Ureter (tissue), 1 donor: ENCODE measurements at places on chromosomes 6 and 20. TPM values are rescaled to one million over a fixed set of nuclear protein-coding genes. Genes with fewer than 3 reads are reported as not detected.

The FAXC gene
- total RNA-seq: 2.7 TPM

DNA sequence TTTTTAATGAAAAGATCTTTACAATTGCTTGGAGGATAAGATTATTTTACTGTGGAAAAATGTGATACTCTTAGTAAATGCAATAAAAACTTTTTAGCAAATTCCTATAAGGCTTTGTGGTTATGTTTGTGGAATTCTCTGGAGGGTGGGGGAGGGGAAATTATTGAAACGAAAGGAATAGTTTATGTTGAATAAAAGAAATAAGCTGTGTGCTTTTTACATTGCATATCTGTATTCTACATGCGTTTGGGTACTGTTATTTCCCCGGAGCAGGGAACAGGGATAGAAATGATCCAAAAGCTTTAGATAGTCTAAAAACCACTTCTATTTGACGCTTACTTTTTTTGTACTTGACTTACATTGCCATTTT is 143.8 kb downstream of the SLC16A10 start:
- DNase-seq: no peak

GRCh38 chr6:16822975-16823717 is 61.9 kb upstream of the ATXN1 start:
- DNase-seq: no peak

GRCh38 chr6:44442236-44442635 is 54.7 kb downstream of the CDC5L start:
- DNase-seq: no peak

DNA sequence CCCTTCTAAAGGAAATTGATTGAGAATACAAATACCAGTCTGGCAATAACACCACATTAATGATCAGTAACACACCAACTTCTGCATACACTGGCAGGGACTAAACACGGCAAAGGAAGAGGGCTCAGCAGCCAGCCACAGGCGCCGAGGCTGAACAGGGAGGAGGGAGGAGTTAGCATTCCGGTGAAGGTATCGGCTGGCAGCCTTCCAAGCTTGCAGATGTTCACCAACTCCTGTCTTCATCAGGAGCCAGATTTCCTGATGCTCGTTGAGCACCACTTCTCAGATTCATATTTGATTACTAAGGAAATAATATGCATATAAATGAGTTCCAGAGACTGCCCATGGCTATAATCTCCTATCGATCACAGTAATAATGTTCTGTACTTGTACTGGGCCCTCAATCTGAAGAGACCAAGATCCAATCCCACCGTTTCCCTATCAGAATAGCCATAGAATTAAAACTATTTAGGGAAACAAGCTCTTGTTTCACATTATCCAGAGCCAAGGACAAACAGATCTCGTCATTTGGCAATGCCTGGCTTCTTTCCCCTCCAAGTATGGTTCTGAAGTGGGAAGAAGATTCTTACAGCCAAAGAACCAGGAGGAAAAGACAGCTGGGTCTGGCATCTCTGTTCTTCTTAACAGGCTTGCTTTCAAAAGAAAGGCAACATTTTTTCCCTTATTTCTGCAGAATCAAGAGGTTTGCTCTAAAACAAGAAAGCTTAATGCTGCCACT is 42.2 kb downstream of the GFOD1 start:
- DNase-seq: peak; percentile 81

The ELOVL2 gene
- total RNA-seq: 0.31 TPM

GRCh38 chr20:47546184-47547033 is 44.7 kb downstream of the NCOA3 start:
- no peak for DNase-seq

- no peak for DNase-seq
These were observed 47.4 kb upstream of the KIF13A start for GRCh38 chr6:18034798-18035202.

The PAK5 gene
- 0.13 TPM for total RNA-seq

The TSBP1 gene
- total RNA-seq: not detected

DNA sequence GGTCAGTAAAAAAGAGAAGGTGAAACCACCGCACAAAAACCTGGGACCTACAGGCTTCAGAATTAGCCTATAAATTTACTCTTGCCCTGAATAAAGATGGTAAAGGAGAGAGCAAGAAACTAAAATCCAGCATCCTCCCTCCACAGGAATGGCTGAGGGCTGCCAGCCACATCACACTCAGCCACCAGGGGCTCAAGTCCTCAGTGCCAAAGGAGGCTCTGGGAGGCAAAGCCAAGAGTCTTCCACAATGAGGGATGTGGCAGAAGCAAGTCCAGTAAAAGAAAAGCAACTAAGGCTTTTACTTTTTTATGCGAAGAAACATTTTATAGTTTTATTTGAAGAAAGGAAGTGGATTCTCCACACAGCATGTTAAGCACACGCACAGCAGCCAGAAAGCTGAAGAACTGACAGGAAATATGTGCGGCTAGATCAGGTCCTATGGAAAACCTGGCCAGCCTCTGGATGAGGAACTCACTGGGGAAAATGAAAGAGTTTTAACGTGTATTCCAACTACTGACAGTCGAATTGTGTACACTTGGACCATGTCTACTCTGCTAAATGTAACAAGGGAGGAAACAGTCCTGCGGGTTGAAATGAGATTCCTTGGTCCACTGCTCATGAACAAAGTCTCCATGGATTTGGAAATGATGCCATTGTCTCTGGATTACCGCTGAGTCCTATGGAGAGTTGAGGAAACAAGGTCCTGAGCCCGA is 219.4 kb upstream of the SSTR4 start:
- peak; percentile 5 for DNase-seq

DNA sequence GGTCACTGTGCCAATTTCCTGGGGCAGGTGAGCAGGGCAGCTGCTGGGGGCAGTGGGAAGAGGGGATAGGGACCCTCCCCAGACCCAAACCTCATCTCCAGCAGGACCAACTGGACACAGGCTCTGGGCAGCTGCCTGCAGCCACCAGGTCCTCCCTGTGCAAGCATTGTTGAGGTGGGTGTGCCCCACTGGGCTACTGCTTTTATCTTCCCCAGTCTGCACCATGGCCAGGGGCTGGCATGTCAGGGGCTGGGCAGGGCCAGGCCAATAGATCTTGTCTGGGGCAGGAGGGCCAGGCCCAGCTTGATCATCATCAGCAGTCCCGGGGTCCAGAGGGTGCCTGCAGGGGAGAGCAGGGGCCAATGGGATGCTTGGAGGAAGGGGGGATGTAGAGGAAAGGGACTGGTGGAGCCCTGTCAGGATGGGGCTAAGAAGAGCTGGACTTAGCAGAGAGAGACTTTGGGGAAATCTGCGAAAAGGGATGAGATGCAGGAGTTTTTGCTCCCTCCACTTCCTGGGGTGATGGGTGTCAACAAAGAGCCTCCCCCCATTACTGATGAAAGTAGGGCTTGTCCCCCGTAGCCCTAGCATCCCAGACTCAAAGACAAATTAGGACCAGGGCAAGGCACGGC is 5.7 kb downstream of the EBF4 start:
- peak; percentile 37 for DNase-seq

DNA sequence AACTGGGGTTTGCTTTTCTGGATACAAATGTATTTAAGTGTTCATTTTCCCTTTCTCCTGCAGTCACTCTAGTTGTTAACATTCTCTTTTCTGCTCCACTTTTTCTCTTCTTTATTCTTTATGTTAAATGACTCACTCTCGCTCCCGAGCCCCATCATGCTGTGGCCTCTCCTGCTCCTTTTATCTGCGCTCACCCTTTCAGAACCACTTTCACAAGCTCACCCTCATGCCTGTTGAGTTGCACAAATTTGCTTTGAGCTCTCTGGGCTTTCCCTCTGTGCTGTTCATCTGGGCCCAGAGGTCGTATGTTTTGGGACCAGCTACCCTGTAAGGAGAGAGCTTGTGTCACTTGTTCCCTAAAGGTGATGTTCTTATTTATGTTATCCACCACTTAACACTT is 98.1 kb upstream of the ASCC3 start:
- no peak for DNase-seq

- DNase-seq: no peak
These were observed 266.7 kb downstream of the CDH26 start for GRCh38 chr20:60224914-60225313.

DNA sequence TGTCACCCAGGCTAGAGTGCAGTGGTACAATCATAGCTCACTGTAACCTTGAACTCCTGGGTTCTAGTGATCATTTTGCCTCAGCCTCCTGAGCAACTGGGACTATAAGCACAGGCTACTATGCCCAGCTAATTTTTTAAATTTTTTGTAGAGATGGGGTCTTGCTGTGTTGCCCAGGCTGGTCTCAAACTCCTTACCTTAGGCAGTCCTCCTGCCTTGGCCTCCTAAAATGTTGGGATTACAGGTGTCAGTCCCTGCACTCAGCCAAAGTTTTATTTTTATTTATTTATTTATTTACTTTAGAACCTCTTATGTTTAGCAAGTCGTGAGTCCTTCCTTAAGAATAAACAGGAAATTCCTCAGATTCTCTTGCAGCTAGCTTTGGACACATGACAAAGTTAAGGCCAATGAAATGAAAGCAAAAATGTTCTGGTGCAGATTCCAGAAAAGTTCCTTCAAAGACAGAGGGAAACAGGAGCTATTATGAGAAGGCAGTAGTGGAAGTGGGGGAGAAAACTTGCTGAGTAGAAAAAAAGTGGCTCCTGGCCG is 19.1 kb downstream of the PIM1 start:
- no peak for DNase-seq

- DNase-seq: peak; percentile 18
These were observed 35.6 kb downstream of the TBC1D7 start for GRCh38 chr6:13292774-13293173.

The PIGT gene
- 94.3 TPM for total RNA-seq

The DEFB112 gene
- not detected for total RNA-seq

- DNase-seq: no peak
These were observed 106.0 kb downstream of the ADGRG6 start for GRCh38 chr6:142407685-142408273.

DNA sequence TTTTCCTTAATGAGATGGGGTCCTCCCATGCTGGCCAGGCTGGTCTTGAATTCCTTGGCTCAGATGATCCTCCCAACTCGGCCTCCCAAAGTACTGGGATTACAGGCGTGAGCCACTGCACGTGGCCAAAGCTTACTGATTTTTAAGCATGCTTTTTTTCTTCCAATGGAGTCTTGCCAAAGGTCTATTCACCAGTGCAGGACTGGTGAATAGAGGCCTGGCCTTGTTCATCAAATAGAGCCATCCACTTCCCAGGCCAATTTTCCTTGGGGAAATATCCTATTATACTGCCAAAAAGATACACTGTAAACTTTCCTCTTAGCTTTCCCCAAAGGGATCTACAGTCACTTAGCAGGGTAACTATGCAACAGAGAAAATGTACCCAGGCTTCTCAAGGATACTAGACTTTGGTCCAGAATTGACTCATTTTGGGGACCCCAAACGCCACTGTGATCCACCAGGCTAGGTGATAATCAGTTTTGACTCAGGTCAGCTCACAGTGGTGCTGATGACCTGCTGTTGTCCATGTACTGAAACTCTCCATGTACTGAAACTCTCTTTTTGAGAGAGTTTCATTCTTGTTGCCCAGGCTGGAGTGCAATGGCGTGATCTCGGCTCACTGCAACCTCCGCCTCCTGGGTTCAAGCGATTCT is 91.8 kb downstream of the REPS1 start:
- no peak for DNase-seq

DNA sequence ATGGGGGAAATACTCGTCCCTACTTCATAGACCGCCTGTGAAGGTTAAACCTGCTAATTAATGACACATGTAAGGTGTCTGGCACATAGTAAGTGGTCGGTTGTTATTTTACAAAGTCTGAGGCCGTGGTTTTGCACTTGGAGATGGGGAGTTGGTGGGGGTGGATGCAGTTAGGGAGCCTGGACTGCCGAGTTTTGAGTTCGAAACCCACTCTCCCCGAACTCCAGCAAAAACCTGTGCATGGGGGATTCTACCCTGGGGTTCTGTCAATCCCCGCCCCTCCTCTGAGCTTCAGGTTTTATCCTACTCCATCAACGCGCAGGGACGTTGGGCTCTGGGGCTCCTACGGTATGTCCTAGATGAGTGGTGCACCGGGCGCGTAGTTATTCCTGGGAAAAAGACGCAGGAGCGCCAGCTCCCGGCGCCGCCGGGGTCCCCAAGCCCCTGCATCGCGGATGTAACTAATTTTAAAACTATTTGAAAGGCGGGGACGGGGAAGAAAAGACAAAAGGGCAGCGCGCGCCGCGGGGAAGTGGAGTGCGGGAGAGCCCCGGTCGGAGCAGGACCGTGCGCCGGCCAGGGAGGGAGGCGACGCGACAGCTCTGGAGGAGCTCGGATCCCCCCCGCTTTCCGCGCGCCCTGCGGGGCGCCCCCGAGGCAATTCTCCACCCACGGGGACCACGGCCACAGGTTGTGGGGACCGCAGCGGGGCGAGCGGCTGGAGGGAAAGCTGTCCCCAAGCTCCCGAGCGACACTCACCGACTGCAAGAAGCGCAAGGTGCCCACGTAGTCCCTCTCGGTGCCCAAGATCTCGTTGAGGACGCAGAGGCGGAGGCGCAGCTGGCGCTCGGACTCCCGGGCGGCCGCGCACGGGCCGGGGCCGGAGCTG is 672 bp downstream of the PREX1 start:
- no peak for DNase-seq

DNA sequence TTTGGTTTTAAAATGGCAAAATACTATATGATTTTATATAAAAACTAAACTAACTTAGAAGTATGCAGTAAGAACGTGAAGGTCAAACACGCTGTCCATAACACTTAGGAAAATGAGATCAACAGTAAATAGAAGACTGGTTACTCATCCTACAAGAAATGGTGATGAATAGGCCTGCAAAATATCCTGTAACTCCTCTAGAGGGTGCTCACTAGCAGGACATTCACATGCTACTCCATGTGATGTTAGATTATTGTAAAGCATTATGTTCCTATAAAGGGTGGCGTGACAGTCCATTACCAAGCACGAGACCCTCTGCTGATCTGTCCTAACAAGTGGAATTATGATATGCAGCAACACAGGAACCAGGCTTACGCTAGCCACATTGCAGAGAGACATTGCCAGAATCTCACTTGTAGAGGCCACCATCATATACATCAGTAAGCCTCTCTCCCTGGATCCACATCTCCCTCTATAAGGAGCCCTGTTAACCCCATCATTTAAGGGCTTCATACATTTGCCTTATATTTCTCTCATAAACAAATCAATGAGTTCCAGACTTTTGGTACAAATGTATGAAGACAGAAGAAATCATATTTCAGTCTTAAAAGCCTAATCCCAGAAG is 18.0 kb upstream of the DEFB129 start:
- no peak for DNase-seq

- DNase-seq: no peak
These were observed 23.3 kb downstream of the EDN3 start for GRCh38 chr20:59323731-59324130.
